ENCODE measurements at places on chromosomes 13 and 19.

GRCh38 chr19:15812060-15812722 is 3.3 kb downstream of the OR10H1 start:
- no peak for DNase-seq

GRCh38 chr13:85725433-85725832 is 73.8 kb downstream of the SLITRK6 start:
- peak; percentile 42 for DNase-seq

- peak; percentile 77 for DNase-seq
These were observed 365.6 kb upstream of the SLC10A2 start for GRCh38 chr13:103431856-103432255.

GRCh38 chr13:81670048-81670447 is 1329.1 kb upstream of the SPRY2 start:
- DNase-seq = no peak

DNA sequence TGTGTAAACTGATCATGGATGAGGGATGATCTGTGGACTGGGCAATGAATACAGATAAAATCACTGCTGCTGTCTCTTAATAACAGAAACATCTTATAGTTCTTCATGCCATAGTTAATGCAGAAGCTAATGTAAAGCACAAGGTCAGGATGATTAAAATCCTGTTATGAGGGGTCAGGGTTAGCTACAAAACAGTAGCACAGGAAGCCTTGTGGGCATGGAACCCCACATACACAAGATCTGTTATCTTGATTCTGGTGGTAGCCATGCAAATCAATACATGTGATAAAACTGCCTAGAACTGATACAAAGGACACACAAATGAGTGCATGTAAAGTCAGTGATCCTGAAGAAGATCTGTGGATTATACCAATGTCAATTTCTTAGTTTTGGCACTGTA is 96.4 kb downstream of the KLF12 start:
- no peak for DNase-seq

GRCh38 chr13:40362502-40362901 is 303.9 kb downstream of the FOXO1 start:
- DNase-seq = no peak

GRCh38 chr13:98452851-98453843 is 123.8 kb downstream of the STK24 start:
- DNase-seq = no peak
